Stimulated activated CD8-positive, alpha-beta memory T cell treated with anti-CD3 and anti-CD28 coated beads, Interleukin-2, amount 100 ng/mL, for 1 hour (primary cell): ENCODE measurements at places on chromosomes 6 and 20.

GRCh38 chr6:77286541-77286940, 176.8 kb downstream of the HTR1B start:
- no peak for DNase-seq

DNA sequence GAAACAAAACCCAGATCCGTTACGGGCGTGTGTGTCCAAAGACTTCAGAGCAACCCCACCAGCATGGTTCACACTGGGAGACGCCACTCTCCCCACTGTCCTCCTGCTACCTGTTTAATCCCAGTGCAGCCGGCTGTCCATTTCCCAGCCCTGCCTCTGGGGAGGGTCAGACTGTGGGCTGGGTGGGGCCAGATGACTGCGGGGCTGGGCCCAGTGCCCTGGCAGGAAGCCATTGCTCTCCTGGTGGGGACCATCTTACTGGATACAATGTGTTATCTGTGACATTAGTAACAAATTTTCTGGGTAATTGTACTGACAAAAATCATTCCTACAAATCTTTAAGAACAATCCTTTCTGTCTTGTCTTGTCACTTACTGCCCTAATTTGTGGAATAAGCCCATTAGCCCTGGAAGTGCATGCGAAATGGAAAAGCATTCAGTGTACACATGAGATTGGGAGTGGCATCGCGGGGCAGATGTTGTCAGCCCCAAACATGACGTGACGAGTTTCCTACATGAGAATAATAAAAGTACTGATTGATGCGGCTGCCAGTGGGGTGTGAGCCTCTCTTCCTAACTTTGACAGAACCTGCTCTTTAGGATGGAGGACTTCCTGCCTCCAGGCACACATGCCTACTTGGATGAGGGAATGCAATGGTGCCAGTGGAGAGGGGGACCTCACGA, 37.9 kb upstream of the PCMTD2 start:
- no peak for DNase-seq

DNA sequence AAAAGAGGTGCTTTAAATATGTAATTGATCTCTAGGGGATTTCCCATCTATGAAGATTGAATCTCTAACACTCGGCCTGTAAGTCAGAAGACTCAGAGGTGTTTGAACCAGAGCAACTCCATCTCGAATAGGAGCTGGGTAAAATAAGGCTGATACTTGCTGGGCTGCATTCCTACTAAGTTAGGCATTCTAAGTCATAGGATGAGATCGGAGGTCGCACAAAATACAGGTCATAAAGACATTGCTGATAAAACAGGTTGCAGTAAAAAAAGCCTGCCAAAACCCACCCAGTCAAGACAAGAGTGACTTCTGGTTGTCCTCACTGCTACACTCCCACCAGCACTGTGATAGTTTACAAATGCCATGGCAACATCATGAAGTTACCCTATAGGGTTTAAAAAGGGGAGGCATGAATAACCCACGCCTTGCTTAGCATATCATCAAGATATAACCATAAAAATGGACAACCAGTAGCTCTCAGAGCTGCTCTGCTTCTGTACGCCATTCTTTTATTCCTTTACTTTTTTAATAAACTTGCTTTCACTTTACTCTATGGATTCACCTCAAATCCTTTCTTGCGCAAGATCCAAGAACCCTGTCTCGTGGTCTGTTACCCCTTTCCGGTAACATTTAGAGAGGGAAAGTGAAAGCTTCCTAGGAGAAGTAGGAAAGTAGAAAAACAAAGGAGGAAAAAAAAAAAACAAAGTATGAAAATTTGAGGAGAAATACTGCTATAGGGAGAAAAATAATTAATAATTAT, 129.7 kb upstream of the PHACTR1 start:
- no peak for DNase-seq

DNA sequence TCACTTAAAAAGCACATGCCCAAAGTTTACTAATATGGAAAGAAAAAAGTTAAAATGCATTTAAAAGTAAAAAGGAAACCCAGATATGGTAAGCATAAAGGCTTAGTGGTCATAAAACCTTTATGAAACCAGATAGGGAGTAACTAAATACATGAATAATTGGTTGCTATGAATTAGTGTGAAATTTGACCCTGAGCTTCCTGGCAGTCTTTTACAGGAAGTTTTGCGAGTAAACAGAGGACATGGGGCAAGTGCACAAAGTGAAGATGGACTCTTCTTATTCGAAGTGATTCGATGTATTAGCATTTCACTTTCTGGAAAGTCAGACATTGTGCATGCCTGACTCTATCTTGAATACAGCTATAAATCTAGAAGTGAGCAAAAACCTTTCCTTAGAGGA, 90.9 kb upstream of the MLIP start:
- DNase-seq, result no peak

DNA sequence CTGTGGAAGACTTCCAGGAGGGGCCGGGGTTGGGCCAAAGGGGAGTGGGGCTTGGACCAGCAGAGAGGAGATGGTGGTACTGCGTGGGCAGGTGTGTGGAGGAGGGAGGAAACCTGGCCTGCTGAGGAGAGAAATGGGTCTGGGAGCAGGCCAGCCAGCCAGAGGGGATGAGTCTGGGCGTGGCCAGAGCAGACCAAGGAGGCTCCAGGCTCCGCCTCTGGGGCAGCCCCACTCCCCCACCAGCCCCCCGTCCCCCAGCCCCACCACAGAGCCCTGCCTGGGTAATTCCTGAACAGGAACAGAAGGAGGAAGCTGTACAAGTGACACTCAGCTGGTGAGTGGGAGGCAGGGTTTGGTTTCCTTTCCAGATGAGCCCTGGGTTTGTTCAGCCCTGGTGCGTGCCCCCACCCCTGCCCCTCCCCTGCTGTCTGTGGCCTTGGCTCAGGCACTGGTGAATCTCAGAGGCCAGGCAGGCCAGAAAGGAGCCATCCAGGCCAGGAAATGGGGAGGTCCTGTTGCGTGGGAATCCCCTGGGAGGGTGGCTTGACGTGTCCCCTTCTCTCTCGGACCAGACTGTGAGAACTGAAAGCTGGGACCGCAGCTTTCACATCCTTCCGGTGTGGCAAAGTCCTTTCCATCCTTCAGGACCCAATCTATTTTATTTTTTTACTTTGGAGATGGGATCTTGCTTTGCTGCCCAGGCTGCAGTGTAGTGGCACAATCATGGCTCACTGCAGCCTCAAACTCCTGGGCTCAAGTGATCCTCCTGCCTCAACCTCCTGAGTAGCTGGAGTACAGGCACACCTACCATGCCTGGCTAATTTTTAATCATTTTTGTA, 9.4 kb upstream of the SRC start:
- no peak for DNase-seq
